Activated CD4-positive, alpha-beta T cell treated with anti-CD3 and anti-CD28 coated beads, Interleukin-2, amount 10 ng/mL, durations not matched to agents 24 days and 14 days (primary cell): ENCODE measurements at places on chromosomes 16 and 17.

GRCh38 chr17:68456339-68457167 is 743 bp downstream of the WIPI1 start:
- DNase-seq, result peak; percentile 65
- peak overlapping the region; percentile 92 for H3K4me3 ChIP-seq
- H3K4me1 ChIP-seq, result peaks cover 51% of the 10 kb centered on the region
- H3K27me3 ChIP-seq, result no peaks in the 10 kb centered on the region
- peak overlapping the region; percentile 77 for H3K27ac ChIP-seq
- peaks cover 6% of the 10 kb centered on the region for H3K36me3 ChIP-seq

DNA sequence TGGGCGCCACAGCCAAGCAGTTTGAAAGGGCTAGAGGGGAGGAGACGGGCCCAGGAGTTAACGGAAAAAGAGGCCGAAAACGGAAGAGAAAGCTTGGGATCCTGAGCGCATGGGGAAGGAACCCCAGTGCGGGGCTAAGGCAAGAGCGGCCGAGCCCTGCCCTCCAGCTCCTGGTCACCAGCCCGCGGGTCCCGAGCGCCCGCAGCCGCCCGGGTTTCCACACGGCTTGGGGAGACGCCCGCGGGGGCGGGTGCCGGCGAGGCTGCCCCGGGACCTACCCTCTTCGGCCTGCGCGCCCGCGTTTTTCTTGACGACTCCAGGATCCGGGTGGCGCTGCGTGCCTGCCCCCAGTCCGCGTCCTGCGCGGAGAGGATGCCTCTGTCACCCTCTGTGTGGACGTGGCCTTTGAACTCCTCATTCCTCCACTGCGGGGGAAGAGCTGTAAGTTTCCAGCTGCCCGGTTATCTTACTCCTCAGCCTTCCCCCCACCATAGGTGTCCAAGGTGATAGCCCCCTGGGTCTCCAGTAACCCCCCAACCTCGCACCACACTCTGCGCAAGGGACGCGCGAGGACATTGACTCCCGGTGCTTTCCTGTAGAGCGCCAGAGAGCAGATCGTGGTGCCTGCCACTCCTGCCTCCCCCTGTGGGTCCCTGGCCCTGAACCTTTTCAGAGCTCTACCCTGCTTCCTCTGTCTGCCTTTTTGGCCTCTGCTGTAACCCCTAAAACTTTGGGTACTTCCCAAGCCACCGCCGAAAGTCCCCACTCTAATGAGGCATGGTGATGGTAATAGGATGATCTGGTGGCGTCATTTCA is 1.7 kb upstream of the CDH11 start:
- no peaks in the 10 kb centered on the region for H3K36me3 ChIP-seq
- no peaks in the 10 kb centered on the region for H3K4me1 ChIP-seq

DNA sequence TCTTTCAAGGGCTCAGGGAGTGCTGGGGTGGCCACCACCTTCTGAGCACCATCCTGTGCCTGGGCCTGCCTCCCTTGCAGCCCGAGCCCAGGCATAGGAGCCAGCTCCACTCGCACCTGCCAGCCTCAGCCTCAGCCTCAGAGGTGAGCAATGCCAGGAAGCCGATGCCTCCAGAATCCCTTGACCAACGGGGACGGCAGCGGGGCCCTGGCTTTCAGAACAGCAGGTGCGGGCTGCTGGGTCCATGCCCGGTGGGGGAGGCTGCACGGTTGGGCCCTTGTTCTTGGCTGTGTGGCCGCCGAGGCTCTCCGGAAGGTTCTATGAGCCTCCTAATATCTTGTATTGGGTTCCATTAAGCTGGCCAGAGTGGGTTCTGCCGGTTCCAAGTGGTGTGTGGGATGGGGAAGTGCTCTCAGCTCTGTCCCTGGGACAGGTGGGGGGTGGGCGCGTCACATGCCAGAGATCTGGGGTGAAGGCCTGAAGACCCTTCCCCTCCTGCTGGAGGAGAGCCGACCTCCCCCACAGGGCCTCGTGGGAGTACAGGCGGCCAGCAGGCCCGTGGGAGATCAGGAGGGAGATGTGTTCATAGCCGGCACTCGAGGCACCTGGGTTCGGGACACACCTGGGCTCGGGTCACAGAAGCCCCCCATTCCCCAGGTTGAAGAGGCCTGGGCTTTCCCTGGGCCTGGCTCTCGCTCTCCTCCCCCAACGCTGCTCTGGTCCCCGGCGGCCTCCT is 27.0 kb downstream of the NPTX1 start:
- H3K27me3 ChIP-seq, result no peaks in the 10 kb centered on the region
- no peak overlapping the region for H3K4me3 ChIP-seq
- H3K36me3 ChIP-seq, result no peaks in the 10 kb centered on the region

DNA sequence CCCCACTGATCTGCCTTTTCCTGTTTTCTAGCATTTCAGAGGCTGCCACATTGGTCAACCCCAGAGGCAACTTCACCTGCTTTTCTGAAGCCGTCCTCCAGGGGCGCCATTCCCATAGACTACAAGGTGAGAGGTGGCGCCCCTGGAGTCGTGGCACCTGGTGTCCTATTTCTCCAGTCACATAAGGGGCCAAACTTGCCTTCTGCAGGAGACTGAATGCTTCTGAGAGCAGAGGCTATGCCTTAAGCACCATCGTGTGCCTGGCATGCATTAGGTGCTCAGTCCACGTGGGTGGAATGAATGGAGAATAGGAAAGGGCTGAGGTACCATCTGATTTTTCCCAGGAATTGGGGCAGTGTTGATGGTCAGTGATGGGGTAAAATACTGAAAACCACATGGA is 164.8 kb downstream of the HAPSTR1 start:
- H3K27ac ChIP-seq, result no peak overlapping the region
- no peaks in the 10 kb centered on the region for H3K27me3 ChIP-seq
- H3K4me1 ChIP-seq, result no peaks in the 10 kb centered on the region
- H3K4me3 ChIP-seq, result no peak overlapping the region
